Activated CD4-positive, alpha-beta T cell treated with anti-CD3 and anti-CD28 coated beads, Interleukin-2, amount 50 U/mL, for 48 hours (primary cell): ENCODE measurements at places on chromosomes 3 and 15.

- no peak for DNase-seq
Observed at GRCh38 chr15:52309154-52309548, 13.5 kb upstream of the MYO5C start.

DNA sequence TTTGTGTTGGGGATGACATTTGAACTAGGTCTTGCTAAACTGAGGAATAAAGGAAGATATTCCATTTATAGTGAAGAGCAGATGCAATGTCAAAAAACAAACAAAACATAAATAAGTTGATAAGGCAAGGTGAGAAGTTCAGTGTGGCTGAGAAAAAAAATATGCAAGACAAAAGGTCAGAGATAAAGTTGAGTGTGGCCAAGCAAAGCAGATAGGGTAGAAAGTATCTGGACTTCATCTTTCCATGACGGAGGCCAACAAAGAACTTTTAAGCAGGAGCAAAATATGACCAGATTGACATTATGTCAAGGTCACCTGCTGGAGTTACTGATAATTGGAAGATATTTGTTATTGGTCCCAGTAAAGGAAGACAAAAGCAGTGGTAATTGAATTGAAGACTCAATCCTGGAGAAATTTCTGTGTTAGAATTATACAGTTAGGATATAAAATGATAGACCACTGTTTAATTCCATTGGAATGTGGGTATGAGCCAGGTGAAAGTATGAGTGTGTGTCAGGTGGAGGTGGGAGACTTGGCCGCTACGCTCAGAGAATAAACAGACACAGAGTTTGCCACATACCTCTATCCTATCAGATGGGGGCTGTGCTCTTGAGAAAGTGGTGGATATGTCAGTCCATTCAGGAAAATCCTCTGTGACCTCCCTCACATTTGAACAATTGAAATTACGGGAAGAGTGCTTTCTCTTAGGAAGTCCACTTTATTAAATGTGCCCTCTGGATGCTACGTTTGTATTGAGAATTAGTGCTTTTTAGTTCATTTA is 28.1 kb downstream of the ADIPOQ start:
- DNase-seq: no peak

DNA sequence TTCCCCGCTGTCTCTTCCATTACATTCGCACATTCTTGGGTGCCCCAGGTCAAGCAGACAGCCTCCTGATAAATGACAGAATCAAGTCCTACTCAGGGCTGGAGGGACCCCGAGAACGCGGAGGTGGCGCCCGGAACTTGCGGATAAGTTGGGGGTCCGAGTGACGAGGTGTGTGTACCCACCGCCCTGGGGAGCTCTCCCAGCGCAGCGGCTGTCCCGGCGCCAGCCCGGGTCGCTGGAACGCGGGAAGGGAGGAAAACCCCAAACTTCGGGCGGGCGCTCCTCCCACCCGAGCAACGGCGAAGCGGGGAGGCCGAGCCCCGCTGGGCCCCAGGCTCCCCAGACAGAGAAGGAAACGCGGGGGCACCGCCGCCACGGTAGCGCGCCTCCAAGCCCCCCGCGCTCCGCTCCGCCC is 550 bp downstream of the CLN6 start:
- DNase-seq: no peak

GRCh38 chr3:72336821-72337479 is 511.3 kb downstream of the SHQ1 start:
- no peak for DNase-seq

DNA sequence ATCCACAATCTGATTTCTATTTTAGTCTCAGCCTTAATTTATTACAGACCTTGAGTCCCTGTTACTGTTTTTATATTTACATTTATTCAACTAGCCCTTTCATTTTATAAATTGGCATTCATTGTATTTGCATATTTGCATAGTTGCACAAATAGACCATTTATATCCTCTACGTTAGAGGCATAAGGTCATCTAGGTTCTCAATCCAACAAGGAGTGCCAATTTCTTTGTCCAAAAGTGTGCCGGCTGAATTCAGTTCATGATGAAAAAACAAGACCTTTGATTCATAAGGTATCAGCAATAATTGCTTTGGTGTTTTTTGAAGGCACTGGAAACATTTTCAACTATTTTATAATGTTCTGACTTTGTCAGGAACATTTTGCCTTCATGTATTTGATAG is 33.9 kb upstream of the NANOGP8 start:
- no peak for DNase-seq

GRCh38 chr3:5036858-5037257 is 57.6 kb downstream of the BHLHE40 start:
- no peak for DNase-seq

DNA sequence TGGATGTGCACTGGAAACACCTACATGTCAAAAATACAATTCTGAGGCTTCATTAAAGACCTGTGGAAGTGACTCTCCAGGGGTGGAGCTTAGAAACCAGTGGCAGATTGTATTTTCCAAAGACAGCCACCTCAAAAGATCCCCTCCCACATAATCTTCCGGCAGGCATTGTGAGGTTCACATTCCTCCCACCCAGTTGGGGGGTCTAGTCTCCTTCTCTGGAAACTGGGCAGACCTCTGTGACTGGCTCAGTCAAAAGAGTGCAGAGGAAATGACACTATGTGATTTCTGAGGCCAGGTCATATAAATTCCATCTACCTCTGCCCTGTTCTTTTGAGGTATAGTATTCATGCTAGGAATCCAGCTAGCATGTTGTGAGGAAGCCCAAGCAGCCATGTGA is 1.9 kb upstream of the CFAP92 start:
- no peak for DNase-seq

DNA sequence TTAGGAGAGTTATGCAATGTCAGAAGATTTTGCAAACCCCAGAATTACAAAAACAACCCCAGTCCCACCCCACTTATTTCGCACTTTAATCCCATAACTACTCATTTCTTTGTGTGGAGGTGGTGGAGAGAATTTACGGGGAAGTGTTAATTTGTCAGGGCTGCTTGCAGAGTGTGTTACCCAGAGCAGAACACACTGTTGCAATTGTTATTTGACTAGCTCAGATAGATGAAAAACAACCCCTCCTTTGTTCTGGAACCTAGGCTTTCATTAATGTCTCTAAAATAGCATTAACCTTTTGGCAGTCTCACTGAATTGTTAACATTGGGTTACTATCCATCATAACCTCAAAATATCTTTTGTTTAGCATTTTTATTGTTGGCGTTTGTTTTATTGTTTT is 55.8 kb upstream of the MINAR1 start:
- no peak for DNase-seq

GRCh38 chr3:141561426-141562034 is 74.7 kb downstream of the RASA2 start:
- no peak for DNase-seq

DNA sequence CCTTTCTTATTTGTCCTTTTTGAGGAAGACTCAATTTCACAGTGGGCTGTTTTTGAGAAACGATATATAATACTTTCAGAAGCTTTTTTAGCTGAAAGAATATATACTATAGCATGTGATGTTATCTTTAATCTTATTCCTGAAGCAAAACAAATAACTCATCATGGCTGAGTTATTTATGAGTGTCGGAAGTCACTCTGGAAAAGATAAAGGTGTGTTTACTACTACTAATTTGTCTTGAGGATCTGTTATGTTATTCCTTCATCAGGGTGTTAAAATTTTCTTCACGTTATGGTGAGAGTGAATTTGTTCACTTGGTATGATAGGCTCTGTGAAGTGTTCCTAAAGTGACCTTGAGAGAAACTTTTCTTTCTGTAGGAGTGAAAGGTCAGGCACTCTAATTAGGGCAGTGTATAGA is 4.7 kb downstream of the TCF12 start:
- no peak for DNase-seq

DNA sequence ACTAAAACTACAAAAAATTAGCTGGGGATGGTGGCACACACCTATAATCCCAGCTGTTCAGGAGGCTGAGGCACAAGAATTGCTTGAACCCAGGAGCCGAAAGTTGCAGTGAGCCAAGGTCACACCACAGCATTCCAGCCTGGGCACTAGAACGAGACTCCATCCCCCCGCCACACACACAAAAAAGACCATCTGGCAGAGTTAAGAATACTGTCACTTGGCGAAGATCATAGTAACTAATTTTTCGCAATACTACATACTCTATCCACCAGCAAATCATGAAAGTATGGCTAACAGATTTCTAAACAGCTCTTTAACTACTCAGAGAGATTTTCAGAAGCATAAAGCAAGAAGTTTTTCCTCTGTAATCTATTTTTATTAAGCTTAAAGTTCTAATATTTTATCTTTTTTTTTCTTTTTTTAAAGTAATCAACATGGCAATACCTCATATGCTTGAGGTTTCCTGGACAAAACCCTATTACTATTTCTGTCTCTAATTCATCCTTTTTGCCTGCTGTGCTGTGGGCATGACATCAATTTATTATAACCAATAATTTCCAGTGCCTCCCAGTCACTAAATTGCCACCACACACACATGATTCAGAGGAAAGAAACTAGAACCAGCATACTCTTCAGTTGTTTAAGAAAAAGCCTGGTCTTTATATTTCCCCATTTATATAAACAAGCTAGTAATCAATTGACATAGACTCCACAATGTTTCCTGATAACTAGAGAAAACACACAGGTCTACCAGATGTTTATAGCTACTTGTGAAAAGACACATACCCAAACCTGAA is 46.9 kb downstream of the CHSY1 start:
- DNase-seq: no peak

- no peak for DNase-seq
Observed at GRCh38 chr3:121624147-121624899, 31.1 kb downstream of the FBXO40 start.

DNA sequence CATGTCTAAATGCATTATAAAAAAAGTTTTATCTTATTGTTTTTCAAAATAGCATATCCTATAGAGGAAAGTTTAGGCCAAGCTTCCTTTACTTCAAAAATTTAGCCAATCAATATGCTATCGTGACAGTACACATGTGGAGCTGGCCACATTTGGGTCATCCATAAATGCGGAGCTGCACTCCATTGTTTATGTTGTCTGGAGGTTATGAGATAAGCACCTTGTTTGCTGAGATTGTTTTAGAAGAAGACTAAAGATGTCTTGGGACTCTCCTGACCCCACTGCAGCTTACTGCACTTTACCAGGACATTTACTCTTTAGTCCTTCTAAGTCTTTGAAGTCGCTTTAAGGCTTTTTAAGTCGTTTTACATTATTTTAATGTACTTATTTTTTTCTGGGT is 265.9 kb downstream of the OCA2 start:
- DNase-seq: no peak

- no peak for DNase-seq
Observed at GRCh38 chr15:62253294-62253693, 88.2 kb upstream of the C2CD4B start.

DNA sequence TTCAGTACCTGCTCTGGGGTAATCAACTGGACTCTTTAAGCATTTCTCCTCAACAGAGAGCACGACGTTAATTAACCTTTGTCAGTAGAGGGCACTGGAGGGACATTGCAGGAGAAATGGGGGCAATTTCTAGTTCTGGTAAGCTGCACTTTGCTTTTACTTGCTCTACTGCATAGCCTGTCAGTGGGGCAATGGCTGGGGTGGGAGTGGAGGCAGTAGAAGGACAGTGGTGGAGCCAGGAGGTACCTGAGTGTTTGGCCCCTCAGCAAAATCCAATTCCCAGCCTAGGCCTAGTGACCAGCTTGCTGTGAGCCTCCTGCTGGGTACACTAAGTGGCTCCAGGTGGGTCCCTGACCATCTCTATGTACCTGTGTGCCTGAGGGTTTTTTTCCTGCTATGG is 18.3 kb upstream of the MED12L start:
- DNase-seq: no peak

- DNase-seq: no peak
Observed at GRCh38 chr3:159971311-159971710, 17.3 kb upstream of the IL12A start.

GRCh38 chr15:59205839-59206622 is 612 bp upstream of the LDHAL6B start:
- DNase-seq: no peak

DNA sequence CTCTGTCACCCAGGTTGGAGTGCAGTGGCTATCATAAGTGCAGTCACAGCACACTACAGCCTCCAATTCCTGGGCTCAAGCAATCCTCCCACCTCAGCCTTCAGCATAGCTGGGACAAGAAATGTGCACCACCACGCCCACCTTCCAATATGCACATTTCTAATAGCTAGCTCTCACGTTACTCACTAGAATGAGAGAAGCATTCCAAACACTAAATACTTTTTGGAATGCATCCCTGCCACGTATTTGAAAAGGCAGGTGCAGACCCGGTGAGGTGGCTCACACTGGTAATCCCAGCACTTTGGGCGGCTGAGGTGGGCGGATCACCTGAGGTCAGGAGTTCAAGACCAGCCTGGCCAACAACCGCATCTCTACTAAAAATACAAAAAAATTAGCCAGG is 7.6 kb upstream of the TCF12 start:
- no peak for DNase-seq

GRCh38 chr3:126340943-126341754 is 16.1 kb downstream of the KLF15 start:
- DNase-seq: no peak

GRCh38 chr3:157369727-157370421 is 66.8 kb upstream of the PTX3 start:
- no peak for DNase-seq

DNA sequence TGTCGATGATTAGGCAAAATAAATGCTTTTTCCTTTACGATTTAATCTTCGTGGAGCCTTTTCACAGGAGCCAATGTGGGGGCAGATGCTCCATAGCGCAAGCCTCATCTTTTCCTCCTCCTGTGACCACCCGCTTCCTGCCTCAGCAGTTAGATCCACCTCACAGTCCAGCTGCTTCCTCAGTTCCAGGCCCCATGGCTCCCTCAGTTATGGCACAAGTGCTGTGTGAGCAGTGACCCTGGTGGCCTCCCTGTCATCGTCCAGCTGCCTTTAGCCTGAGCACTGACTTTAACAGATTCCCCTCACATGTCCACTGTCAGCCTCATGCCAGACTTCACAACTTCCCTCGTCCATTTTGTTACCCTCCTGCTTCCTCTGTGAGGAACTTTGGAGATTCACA is 424.6 kb upstream of the GBE1 start:
- no peak for DNase-seq

DNA sequence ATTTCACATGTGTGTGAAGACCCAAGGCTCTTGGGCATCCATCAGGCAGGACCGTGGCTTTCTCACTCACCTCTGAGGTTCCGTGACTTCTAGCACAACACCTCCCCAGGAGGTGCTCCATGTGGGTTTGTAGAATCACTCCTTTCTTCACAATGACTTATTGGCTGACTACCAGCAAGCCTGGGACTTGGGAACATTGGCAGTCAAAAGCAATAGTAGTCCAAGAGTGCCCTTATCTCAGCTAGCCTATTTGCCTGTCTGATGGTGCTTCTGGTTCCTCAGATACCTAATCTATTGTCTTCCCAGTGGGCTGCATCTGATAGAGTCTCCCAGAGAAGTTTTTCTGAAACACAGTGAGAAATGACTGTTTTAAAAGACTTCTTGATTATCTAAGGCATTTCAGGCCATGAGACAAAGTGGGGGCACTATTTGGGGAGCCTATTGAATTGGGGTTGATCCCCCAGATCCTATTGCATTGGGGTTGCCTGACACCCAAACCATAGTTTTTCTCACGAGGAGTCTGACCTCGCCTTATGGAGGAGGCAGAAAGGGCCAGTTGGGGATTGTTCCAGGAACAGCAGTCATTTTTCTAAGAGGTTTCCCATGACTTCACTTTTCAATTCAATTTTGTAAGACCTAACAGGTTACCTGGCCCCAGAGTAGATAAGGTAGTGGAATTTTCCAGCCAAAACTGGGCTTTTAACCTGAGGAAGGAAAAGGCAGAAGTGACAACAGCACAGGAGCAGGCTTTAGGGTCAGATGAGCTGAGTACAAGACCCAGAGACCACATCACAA is 88.0 kb downstream of the CYP19A1 start:
- DNase-seq: no peak

- DNase-seq: no peak
Observed at GRCh38 chr3:52931889-52932288, 34.5 kb upstream of the STIMATE start.

GRCh38 chr3:138774529-138775253 is 60.0 kb downstream of the PIK3CB start:
- peak; percentile 18 for DNase-seq
